Daoy (cell line): ENCODE measurements at places on chromosomes 2 and 18. TPM values are rescaled to one million over a fixed set of nuclear protein-coding genes. Genes with fewer than 3 reads are reported as not detected.
A peak's percentile ranks its signal among the peaks of the same experiment; 100 is the strongest.

DNA sequence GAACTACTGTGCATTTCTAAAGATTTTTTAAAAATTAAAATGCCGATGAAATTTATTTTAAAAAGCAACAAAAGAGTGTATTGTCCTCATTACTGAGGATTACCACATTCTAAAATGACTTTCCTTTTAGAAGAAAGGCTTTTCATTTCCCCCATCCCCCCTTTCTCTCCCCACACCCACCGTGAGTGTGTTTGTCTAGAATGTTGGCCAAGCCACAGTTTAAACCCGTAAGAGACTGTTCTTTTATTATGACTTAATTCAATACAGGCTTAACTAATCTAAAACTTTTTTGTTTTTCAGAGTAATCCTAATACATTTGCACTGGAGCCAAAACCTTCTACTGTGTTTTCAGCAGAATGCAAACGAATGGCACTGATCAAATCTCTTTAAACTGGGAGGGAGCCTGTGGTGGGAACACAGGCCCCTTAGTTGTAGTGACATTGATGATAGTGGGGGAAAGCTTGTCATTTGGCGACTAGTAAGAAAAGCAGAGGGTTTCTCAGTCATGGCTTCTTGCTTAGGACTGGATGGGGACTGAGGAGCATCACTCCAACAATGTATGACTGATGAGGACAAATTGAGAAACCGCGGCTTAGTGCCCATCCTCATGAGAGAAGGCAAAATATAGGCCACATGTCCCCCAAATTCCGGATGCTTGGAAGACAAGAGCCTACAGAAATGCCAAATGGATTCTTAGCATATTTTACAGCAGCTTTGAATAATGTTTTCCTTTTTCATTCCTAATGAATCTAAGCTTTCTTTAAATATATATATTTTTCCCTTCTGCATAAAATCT lies 154.0 kb upstream of the SMIM21 start:
- DNase-seq = no peak

GRCh38 chr2:168596881-168597655 lies 141.0 kb downstream of the CERS6 start:
- peak; percentile 7 for DNase-seq

DNA sequence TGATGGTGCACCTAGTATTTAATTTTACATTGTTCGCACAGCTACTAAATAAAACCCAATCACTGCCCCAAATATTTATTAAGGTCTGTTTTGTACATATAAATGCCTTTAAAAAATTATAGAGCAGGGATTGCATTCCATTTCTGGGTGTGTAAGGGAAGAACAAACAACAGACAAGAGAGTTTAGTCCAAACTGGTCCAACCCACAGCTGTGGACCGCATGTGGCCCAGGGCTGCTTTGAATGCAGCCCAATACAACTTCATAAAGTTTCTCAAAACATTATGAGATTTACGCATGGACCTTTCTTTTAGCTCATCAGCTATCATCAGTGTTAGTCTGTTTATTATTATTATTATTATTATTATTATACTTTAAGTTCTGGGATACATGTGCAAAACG lies 114.8 kb upstream of the LRATD1 start:
- no peak for DNase-seq

- no peak for DNase-seq
These were observed 34.4 kb downstream of the PCARE start for GRCh38 chr2:29039718-29040480.

DNA sequence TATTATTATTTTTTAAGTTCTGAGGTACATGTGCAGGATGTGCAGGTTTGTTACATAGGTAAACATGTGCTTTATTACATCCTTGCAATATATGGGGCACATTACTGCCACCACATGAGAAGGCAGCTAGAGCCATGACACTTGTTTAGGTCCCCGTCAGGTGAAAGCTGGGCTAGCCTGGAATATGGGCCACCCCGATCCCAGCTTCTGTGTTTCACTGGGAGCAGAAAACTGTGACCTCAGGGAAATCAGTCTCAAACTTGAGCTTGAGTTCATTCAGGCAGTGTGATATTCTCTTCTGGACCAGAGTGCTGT lies 176.9 kb downstream of the PIK3C3 start:
- DNase-seq = no peak

MYOM1 gene
- not detected in 2 replicates for total RNA-seq
